ENCODE measurements at places on chromosomes 11 and 22. TPM values are rescaled to one million over a fixed set of nuclear protein-coding genes. Genes with fewer than 3 reads are reported as not detected.

Gene MPPED1
- 0.28 TPM for total RNA-seq

DNA sequence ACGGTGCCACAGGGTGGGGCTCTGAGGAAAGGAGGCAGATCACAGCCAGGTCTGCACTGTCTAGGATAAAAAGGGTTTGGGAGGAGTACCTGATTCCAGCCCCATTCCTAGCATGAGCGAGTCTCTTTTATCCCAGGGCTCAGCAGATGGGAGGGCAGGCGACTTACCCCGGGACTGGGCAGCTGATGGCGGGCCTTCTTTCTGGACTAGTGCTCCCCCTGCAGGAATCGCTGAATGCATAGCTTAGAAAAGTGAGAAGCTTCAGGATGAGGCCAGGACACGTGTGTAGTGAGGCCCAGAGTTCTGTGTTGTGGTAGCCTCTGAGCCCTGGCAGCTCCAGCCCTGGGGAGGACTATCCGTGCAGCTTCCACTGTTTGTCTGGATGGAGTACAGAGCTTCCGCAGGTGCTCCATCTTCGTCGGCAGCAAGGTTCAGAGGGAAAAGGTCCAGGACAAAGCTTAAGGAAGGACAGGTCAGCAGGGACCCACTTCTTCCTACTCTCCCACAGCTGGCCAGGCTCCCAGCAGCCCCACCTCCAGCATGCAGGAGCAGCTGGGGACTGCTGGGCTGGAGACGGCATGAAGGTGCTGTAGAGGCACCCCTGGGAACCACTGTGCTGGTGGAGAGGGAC is 30.4 kb downstream of the COMMD9 start:
- DNase-seq: peak; percentile 83

DNA sequence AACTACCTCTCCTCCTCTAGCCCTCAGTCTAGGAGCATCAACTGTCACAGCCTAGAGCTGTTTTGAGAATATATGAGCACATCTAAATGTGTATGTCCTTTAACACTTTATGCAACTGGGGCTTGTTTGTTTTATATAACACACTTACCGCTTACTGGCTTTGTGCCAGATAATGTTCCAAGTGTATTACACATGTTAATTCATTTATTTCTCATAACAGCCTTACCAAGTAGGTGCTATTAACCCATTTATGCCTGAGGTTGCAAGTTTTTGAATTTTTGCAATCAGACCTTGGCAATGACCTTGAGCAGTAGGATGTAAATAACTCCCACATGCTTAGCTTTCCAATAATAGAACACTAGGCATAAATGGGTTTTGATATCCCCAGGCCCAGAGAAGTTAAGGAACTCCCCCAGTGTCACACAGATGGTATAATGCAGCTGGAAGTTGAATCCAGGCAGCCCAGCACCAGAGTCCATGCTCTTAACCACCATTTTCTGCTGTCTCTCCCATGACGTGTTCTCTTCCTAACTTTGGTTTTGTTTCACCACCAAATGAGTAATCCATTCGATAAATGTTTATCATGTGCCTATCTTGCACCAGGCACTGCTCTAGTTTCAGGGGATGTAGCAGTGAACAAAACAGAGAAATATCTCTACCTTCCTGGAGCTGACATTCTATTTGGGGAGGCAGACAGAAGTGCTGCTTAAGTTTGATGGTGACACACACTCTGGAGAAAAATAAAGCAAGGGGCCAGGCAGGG is 23.1 kb downstream of the PRDM11 start:
- no peak for DNase-seq

GRCh38 chr11:93329936-93330445 is 551 bp upstream of the DEUP1 start:
- DNase-seq: peak; percentile 62

DNA sequence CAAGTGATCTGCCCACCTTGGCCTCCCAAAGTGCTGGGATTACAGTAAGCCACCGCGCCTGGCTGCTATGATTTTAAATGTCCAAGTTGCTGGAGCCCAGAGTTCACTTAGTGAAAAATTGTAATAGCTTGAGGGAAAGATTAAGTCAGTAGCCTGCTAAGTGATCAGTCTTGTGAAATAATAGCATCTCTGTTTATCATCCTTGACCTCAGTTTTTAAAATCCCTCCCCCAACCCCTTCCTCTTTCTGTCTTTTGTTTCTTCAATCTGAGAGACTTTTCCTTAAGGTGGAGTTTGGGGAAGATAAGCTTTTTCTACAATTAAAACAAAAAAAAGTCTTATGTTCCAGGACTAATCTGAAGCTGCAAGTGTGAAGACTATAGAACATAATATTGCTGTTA is 6.4 kb downstream of the HIPK3 start:
- DNase-seq: no peak

DNA sequence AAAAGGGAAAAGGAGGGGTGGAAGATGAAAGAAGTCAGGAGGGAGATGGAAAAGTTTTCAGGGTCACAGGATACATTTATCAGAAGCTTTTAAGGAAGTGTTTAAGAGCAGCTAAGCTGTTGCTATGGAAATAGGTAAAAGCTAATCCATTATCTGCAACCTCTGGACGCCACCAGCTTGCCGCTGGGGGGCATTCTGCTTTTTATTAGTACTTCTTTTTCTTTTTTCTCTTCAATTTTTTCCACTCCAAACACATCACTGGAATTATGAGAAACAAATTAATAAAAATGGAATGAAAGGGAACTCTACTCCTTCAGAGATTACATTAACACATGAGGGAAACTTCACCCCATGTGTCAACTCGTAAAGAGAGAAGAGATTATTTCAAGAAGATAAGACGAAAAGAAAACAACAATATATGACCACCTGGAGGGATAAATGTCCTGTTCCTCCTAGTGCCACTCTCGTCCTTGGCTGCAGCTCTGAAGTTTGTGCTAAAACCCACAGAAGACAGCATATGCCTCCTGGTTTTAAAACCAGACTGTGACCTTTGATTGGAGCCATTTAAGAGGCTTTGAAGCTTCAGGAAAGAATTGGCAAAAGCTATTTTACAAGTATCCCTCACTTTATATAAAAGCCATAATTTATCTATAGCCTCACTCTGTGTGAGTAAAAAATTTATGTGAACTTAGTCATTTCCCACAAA is 972.8 kb downstream of the OPCML start:
- DNase-seq: no peak

GRCh38 chr11:28108958-28109357 is 770 bp downstream of the METTL15 start:
- no peak for DNase-seq

GRCh38 chr11:78831571-78831970 is 256.9 kb upstream of the NARS2 start:
- DNase-seq: no peak

Gene APLNR
- 0.39 TPM for total RNA-seq

Gene STK33
- total RNA-seq: 19.5 TPM

Gene ANO9
- 12.3 TPM for total RNA-seq

Measured in H9 (cell line).